ENCODE measurements at places on chromosomes 2 and 18.
A peak's percentile ranks its signal among the peaks of the same experiment; 100 is the strongest.

DNA sequence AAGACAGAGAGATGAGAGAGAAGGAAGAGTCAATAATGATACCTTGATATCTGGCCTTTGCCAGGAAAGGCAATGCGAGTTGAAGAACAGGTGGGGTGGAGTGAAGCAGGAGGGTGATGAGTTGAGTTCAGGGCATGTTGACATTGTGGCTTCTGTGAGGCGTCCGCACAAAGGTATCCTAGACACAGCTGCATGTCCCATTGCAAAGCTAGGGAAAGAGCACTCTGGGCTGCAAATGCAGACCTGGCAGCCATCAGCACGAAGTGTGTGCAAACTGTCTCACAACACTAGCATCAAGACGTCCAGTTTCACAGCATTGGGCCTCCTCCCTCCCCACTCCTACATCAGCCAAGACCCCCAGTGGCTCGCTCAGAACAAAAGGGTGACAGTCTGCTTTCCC is 36.1 kb downstream of the TEX51 start:
- DNase-seq, result no peak

DNA sequence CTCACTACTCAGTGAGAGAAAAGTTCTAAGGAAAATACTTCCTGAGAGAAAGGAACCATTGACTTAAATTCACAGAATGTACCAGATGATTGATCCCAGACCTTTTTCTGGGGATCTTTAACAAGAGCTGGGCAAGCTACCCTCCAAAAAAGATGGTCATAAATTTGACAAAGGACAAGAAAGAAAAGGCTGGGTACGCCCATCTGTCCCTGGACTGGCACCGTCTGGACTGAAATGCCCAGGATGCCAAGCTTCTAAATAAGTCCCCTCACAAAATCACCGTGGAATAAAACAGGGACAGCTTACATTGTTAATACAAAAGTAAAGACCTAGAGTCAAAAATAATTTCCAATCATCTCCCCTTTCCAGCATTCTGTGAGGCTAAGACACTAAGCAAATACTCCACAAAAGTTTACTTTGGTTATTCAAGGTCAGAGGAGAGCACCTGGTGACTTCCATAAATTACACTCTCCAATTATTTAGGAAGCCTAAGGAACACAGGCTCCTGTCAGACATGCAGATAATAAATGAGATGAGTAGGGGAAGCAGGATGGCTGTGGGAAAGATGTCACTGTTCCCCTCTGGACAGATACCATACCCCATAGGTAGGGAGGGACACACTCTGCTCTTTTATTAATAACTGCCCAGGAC is 69.9 kb downstream of the UXS1 start:
- DNase-seq, result no peak

DNA sequence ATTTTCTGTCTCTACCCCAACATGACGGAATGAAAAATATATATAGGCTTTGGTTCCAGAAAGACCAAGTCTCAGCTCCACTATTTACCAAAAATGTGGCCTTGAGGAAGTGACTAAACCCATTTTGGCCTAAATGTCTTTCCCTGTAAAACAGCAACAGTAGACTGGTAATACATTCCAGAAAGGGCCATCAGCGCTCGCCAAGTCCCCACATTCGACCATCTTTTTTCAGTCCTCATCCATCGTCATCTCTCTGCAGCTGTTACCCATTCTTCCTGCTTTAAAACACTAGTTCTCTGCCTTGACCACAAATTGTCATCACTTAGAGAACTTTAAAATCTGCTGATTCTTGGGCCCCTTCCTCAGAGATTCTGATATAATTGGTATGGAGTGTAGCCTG is 183.8 kb upstream of the CTAGE1 start:
- no peak for DNase-seq

GRCh38 chr18:51668101-51668500 is 470.6 kb upstream of the MEX3C start:
- DNase-seq, result peak; percentile 65

DNA sequence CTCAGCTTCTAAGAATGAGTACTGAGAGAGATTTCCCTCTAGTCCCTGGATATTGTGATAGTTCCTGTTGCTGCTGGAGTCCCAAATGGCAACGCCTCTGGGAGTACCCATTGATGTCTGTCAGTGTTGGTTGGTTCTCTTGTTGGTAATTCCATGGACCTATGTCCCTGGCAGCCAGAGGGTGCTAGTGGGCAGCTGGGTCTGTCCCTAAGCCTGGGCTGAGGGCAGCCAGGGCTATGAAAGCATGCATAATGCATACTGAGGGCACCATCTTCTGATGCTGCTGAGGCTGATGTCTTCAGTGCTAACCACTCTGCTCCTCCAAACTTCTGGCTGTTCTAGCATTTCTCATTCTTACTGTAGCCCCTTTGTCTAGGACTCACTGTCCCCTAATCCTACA is 35.9 kb downstream of the NABP1 start:
- no peak for DNase-seq

- no peak for DNase-seq
Observed at GRCh38 chr2:68961380-68961779, 8.7 kb upstream of the GKN2 start.

DNA sequence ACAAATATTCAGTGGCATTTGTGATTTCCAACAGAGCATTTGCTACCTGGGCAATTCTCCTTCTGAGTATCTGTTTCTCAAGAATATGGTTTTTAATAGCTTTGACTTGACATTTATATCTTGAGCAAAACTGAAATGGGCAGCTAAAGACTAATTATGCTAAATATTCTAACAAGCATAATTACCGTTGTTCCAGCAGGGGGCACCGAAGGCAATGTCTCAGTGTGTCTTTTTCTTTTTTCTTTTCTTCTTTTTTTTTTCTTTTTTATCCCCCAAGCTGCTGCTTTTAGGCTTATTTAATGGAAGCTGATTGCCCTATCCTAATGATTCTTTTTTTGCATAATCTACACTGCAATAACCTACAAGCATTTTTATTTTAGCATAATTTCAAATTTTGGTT is 138.9 kb upstream of the NABP1 start:
- no peak for DNase-seq

GRCh38 chr2:1625281-1626001 is 118.9 kb downstream of the PXDN start:
- DNase-seq, result no peak

GRCh38 chr18:76963936-76964335 is 141.6 kb downstream of the ZNF236 start:
- no peak for DNase-seq

DNA sequence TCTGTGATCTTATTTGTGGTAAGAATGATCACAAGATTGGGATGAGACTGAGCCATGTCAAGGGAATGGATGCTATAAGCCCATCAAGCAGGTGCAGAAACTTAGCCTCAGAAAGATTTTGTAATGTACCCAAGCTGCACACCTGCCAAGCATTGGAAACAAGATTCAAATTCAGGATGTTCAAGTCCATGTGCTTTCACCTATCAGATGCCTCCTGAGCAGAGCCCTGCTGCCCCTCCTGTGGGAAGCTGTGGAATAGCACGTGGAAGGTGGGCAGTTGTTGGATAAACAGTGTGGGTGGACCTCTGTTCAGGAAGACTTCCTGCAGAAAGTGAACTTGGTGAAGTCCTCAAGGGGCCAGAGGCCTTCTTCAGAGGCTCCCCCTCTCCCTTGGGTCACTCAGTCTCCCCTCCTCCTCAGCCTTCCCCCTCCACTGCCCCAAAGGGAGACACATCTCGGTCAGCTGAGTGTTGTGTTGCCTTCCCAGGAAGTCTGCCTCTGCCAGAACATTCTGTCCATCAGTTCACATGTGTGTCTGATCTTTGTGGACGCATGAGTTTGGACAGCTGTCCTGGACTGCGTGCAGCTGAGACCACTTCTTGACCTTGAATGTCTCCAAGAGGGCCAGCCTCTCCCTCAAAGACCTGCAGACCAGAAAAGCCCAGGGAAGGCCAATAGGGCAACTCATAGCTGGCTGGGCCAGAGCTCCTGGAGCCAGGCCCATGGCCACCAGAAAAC is 186.1 kb downstream of the INHBB start:
- no peak for DNase-seq

- no peak for DNase-seq
Observed at GRCh38 chr2:70240599-70240998, 7.8 kb downstream of the TIA1 start.

DNA sequence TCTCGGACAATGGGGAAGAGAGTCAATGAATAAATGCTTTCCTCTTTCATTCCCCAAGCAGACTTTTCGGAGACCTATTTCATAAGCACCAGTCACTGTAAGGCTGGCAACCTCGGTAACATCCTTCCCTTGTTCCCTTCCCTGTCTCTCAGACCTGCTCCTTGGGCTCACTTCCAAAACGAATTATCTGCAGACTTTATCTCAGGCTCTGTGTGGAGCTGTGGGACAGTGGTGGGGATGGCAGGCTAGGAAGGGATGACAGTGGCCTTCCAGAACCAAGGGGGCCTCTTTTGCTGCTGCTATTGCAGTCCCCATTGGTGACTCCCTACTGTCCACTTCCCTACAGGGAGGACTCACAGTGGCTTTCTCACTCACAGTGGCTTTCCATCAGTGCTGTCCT is 185.6 kb upstream of the MEX3C start:
- DNase-seq, result no peak

GRCh38 chr2:185477452-185477851 is 261.2 kb upstream of the FSIP2 start:
- no peak for DNase-seq

DNA sequence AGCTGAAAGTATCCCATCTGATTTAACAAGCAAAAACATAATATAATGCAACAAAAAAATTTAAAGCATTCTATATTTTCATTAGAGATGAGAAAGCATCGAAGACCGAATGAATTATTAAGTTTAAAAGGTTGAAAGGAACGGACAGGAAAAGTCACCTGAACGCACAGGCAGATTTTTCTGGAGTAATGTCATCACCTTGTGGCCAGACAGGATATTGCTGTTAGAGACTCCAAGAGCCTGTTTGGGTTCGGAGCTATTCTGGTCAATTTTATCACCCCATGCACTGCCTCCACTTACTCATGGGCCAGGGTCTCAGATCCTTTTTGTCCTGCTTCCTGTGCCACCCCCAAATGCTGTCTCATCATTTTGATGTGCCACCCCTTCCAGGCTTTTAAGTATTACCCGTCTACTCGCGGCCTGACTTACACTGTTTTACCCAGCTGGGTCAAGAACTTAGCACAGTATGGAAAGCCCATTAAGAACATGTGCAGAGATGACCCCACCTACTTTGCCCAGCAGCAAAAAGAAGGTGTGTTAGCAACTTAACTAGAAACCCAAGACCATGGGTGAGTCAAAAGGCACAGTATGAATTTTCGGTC is 27.3 kb downstream of the GKN2 start:
- DNase-seq, result peak; percentile 13

GRCh38 chr2:2098458-2099167 is 232.5 kb downstream of the MYT1L start:
- no peak for DNase-seq

- DNase-seq, result no peak
Observed at GRCh38 chr2:184004289-184004947, 593.9 kb upstream of the ZNF804A start.

- no peak for DNase-seq
Observed at GRCh38 chr18:31398191-31398590, 21.6 kb downstream of the DSG4 start.

- no peak for DNase-seq
Observed at GRCh38 chr2:234945339-234945873, 6.4 kb upstream of the SH3BP4 start.

- no peak for DNase-seq
Observed at GRCh38 chr2:72576861-72577260, 249.0 kb downstream of the EXOC6B start.

GRCh38 chr2:204495381-204495780 is 49.9 kb upstream of the PARD3B start:
- peak; percentile 19 for DNase-seq

- DNase-seq, result no peak
Observed at GRCh38 chr2:202425036-202425435, 48.9 kb downstream of the BMPR2 start.

DNA sequence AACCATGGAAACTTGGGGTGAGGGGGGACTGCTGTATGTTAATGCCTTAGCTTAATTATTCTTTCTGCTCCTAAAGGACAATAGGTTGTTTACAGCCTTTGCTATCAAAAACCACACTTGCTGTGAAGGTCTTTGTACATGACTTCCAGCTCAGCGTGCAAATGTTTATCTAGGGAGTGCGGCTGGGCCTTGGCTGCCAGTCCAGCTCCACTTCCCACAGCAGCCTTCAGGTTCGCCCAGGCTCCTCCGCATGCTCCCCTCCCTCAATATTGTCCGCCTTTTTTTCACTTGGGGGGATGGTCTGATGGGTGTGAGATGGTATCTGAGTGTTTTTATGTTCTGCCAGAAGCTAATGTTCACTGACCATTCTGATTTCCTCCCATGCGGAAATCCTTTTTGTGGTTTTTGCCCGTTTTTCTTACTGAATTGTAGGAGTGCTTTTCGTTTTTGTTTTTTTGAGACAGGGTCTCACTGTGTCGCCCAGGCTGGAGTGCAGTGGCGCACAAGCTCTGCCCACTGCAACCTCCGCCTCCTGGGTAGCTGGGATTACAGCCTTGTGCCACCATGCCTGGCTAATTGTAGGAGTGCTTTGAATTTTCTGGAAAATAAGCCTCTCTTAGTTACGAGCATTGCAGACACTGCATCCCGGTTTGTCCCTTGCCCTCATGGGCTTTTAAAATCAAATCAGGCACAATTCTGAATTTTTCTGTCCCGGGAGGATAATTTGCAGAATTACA is 28.8 kb downstream of the SH3BP4 start:
- DNase-seq, result no peak

- no peak for DNase-seq
Observed at GRCh38 chr2:171702781-171703556, 15.7 kb downstream of the DYNC1I2 start.

DNA sequence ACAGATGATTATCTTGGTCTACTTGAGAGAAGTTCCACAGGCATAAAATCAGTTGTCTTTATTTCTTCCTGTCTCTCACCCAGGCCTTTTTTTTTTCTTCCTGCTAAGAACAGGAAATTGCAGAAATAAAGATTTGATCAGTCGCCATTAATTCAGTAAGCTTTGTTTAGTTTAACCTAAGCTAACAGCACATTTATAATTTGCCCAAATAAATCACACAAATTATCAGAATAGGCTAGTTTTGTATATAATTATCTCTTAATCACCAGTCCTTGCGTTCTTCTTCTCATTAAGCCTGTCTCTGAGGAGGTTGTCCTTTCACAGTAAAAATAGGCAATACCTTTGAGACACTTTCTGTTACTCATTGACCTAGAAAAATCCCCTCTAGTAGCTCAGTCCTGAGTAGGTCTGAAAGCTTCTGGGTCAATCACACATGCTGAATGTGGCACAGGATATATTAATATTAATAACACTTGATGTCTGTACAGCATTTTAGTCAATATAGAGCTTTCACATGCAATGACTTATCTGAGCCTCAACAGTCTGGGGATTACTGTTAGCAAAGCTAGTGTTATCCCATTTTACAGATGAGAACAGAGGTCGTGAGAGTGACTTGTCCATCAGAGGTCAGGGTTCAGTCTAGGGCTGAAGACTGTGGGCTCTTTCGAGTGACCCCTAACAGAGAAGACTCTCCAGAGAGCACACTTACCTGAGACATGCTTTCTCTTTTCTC is 11.2 kb upstream of the STK17B start:
- DNase-seq, result no peak

GRCh38 chr2:193783681-193784080 is 1588.9 kb upstream of the TMEFF2 start:
- DNase-seq, result no peak

GRCh38 chr18:56715121-56715520 is 64.0 kb downstream of the WDR7 start:
- DNase-seq, result no peak

Measured in midbrain (tissue), 1 donor.